ENCODE measurements at places on chromosomes 5 and 9.

GRCh38 chr9:125505988-125506438 lies 201.0 kb downstream of the MAPKAP1 start:
- no peak for DNase-seq

DNA sequence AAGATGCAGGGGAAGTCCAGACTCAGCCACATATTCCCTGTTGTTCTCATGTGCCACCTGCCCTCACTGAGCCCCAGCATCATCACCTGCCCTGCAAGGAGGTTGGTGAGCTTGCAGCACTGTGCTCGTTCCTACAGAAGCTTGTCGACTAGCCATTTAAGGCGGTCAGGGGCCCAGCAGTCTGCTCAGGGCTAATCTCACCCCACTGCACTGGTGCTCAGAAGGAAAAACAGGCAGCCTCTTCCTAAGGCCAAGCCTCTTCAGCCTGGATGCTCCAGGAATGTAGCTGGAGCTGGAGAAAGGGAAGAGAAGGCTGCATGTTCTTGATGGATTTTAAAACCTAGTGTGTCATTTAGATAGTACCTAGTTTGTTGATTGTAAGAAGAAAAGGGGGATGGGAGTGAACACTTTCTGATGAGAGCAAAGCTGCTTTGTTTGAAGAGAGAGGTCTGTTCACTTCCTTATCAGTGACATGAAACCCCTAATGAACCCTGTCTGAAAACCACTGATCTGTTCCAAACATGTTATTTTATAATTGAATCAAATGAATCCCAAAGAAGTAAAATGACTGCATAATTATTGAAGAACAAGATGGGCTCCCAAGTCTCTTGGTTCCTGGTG lies 10.6 kb upstream of the ASPN start:
- DNase-seq, result no peak

GRCh38 chr9:37650873-37651768 lies at the start of gene FRMPD1:
FRMPD1 (plus strand) TSS chr9:37650954; CDS start chr9:37692642, 41,688 bp downstream.
- DNase-seq, result peak; percentile 43

- DNase-seq, result no peak
These were observed 8.6 kb downstream of the PDGFRB start for GRCh38 chr5:150146862-150147601.

GRCh38 chr9:114060711-114061110 lies 17.4 kb downstream of the AMBP start:
- no peak for DNase-seq

DNA sequence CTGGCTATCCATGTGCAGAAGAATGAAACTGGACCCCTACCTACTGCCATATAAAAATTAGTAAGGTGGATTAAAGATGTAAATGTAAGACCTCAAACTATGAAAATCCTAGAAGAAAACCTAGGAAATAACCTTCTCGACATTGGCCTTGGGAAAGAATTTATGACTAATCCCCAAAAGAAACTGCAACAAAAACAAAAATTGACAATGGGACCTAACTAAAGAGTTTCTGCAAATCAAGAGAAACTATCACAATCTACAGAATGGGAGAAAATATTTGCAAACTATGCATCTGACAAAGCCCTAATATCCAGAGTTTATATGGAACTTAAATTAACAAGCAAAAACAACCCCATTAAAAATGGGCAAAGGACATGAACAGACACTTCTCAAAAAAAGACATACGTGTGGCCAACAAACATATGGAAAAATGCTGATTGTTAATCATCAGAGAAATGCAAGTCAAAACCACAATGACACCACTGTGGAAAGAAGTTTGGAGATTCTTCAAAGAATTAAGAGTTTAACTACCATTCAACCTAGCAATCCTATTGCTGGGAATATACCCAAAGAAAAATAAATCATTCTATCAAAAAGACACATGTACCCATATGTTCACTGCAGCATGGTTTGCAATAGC lies 98.5 kb downstream of the NR3C1 start:
- no peak for DNase-seq

GRCh38 chr9:22208846-22209585 lies 199.9 kb upstream of the CDKN2B start:
- DNase-seq, result no peak

- DNase-seq, result no peak
These were observed 127.4 kb downstream of the BARX1 start for GRCh38 chr9:93827545-93828330.

- DNase-seq, result peak; percentile 29
These were observed 18.0 kb downstream of the POLR1E start for GRCh38 chr9:37503736-37504135.

GRCh38 chr5:4639946-4640345 lies 500.2 kb upstream of the ADAMTS16 start:
- DNase-seq, result no peak

DNA sequence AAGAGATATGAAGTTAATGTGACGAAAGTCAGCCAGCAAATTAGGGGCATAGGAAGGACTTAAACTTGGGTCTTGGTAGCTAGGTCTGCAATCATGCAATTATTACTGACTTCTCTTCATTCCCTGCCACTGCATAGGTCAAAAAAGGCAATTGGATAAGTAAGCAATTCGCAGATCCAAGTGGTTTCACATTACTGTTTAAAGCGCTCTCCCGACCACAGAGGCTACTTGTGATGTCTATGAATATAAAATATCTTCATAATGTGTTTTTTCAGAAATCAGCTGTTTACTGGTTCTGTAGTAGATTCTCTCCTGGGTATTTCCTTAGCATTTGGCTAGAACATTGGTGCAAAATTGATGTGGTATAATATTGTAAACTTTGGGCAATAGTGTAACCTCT lies 174.7 kb upstream of the PTGER4 start:
- DNase-seq, result no peak

DNA sequence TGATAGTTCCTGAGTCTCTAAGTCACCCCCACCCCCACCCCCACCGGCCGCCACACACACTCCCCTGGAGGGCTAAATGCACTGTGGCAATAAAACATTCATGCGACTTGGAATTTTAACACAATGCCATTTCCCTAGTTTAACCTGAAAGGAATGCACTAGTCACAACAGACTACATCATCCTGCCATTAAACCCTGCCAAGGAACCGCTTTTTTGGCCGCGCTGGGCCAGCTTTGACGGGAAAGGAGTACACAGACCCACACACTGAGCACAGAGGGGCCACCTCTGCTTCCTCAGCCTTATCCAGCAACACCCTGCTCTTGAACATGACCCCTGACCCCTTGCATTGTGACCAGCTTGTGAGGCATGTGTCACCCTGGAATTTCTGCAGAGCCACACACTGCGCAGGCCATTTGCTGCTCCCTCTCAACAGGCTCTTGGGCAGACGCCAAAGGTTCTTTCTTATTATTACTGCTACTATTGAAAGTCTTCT lies 165.3 kb downstream of the BNC2 start:
- no peak for DNase-seq

GRCh38 chr9:33166231-33167083 lies 679 bp downstream of the B4GALT1 start:
- no peak for DNase-seq

DNA sequence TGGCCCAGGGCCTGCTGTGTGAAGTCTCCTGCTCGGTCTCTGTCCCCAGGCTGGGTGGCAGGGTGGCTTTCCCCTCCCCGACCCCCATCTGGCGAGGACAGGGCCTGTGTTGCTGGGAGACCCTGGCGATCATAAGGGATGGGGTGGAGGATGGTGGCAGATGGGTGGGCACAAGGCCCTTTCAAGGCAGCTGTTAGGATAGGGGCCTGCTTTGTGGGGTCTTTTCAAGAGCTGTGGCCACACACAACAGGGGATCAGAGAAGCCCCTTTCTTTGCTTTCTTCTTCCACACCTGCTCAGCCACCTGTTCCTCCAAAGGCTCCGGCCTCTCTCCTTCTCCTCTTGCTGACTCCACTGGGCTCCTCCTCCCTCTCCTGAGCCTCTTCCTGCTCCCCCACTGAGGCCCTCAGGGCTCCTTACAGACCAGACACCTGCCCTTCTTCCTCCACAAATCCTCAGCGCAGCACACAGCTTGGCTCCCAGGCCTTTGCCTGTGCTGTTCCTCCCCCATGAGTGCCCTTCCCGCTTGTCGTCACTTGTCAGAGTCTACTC lies 15.0 kb upstream of the NEURL1B start:
- DNase-seq, result no peak

- DNase-seq, result no peak
These were observed 35.0 kb downstream of the AGXT2 start for GRCh38 chr5:35012796-35013195.

- no peak for DNase-seq
These were observed 43.9 kb downstream of the CCDC125 start for GRCh38 chr5:69288688-69289087.

- no peak for DNase-seq
These were observed 22.1 kb upstream of the UBAP2 start for GRCh38 chr9:34070606-34071324.

GRCh38 chr5:22835686-22836085 lies 17.5 kb downstream of the CDH12 start:
- no peak for DNase-seq

DNA sequence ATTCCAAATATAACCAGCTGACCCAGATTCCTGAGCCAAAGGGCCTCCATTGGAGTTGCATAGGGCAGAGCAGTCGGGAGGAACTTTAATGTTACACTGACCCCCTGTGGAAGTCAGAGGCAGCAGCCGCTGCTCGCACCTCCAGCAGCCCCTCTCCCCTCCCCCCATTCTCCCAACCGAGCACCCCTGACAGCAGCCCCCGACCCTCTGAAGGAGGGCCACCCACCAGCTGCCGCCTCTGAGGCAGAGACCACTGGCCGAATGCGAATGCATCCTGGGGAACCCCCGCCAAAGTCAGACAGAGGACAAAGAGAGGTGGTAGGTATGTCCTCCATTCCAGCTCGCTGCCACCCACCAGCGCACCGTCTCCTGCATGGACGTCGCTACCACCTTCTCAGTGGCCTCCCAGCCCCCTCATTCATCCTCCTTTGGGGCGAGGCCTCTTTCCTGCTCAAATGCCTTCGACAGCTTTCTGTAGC lies 231.0 kb downstream of the CDK5RAP2 start:
- no peak for DNase-seq

DNA sequence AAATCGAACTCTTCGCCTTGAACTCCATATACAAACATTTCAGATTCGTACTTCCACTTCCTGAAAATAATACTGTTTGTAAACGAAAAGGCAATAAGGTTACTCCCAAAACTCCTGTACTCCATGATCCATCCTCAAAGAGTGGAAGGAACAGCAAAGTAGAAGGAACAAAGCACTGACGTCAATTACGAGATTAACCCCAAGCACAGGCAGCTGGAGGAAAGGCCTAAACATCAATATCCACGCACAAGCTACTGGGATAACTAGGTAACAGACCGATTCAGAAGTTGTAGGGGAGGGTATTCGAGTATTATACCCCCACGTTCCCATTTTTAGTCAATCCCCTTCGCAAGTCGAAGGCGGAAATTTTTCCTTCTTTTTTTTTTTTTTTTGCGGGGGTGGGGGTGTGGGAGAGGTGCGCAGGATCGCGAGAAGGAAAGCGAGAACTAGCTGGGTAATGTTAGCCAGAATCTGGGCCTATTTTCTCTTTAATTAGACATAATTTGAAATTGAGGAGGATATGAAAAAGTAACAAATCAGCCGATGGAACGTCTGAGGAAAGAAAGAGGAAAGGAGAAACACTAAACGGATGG lies 909 bp downstream of the AFF4 start:
- DNase-seq, result no peak

GRCh38 chr5:37717613-37718431 lies 122.0 kb downstream of the GDNF start:
- DNase-seq, result no peak

GRCh38 chr9:129393064-129393463 lies 215.0 kb upstream of the IER5L start:
- no peak for DNase-seq

- DNase-seq, result no peak
These were observed 1.8 kb downstream of the ELAVL2 start for GRCh38 chr9:23823986-23824829.

GRCh38 chr5:10596886-10597451 lies 33.1 kb downstream of the ANKRD33B start:
- DNase-seq, result no peak

- DNase-seq, result no peak
These were observed 278.0 kb upstream of the SMC2 start for GRCh38 chr9:103816146-103816545.

DNA sequence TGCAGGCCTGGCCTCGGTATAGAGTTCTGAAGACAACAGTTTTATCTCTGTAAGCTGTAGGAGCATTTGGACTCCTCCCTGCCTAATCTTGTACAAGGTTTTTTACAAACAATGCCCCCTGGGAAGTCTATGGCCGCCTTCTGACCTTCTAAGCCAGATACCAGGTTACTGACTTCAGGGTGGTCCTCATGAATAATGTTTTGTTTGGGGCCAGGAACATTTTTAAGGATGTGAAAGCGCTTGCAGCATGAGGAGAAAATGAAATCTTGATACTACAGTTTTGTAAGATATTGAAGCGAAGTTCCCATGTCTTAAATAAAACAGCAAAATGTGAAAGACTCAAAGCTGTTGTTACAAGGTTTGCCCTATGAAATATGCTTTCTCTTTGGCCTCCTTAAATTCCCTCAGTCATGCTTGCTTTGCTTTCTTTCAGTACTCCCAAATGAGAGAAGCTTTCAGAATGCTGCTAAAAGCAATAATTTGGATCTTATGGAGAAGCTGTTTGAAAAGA lies 5.2 kb downstream of the ANKDD1B start:
- no peak for DNase-seq

DNA sequence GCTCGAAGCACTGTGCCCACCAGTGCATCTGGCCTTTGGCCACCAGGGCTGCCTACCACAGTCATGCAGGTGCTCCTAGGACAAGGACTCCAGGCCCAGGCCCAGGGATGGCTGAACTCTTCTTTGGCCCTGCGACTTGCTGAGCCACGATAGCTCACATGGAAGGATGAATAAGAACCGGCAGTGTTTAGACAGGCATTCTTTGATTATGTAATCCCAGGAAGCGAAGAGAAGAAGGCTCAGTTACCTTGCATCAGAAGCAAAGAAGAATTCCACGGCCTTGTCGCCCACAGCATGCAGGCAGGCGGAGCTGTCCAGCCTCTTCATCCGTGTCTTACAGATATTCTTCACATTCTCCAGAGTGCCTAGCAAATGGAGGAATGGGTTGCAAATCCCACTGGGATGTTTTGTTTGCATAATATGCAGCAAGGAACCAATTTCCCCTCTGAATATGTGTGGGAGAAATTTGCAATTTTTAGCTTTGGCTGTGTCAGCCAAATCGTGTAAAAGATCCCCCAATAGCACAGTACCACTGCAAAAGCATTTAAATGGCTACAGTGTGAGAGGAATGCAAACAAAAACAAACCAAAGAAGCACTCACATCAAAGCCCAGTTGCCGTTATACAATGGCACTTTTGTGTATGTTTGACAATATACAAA lies 29.1 kb downstream of the GFPT2 start:
- DNase-seq, result no peak

- DNase-seq, result no peak
These were observed 197.7 kb downstream of the PLK2 start for GRCh38 chr5:58262226-58262625.

GRCh38 chr9:77943057-77943456 lies 88.6 kb downstream of the GNAQ start:
- no peak for DNase-seq

DNA sequence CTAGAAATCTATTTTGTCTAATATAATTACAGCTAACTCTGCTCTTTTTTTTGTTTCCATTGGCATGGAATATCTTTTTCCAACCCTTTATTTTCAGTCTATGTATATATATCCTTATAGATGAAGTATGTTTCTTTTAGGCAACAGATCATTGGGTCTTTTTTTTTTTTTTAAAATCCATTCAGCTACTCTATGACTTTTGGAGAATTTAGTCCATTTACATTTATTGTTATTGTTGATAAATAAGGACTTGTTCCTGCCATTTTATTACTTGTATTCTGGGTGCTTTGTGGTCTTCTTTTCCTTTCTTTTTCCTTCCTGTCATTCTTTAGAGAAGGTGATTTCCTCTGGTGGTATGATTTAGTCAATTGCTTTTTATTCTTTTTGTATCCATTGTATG lies 296.8 kb downstream of the SMARCA2 start:
- no peak for DNase-seq
